ENCODE measurements at places on chromosomes 6 and 20.

DNA sequence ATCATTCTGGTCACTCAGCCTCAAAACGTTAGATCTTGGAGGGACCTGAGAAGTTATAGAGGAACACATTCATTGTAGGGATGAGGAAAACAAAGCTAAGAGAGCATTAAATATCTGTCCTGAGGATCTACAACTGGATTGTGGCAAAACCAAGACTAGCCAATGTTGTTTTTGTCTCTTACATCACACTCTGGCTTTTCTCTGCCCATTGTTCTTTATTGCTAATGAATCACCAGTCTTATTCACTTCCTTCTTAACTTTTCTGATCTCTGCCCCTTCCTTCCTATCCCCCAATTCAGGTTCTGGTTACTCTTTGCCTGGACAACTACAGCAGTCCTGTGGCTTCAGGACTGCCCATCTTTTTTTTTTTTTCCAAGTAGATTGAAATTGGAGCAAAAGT is 57.0 kb upstream of the PREP start:
- no peak for DNase-seq

DNA sequence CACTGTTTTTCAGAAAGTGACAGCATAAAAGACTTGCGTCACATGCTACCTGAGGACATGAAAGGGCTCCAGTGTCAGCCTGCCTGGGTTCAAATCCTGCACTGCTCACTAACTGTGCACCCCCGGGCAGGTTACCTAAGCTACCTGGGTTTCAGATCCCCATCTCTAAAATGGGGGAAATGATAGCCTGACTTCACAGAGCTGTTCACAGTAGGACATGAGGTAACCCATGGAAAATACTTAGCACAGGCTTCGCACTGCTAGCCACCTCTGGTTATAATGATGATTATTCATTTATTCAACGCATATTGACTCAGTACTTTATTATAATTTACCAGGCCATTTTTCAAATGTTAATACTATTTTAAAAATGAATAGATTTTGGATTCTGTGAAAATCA is 23.0 kb downstream of the TBC1D7 start:
- no peak for DNase-seq

DNA sequence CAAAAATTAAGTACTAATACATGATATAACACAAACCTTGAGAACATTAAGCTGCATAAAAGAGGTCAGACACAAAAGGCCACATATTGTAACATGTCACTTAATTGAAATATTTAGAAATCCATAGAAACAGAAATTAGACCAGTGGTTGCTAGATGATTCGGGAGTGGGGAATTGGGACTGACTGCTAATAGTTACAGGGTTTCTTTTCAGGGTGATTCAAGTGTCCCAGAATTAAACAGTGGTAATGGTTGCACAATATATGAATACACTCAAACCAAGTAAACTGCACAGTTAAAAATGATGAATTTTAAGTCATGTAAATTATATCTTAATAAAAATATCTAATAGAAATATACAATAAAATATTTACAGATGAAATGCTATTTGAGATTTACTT is 174.5 kb downstream of the WDR27 start:
- DNase-seq, result no peak

DNA sequence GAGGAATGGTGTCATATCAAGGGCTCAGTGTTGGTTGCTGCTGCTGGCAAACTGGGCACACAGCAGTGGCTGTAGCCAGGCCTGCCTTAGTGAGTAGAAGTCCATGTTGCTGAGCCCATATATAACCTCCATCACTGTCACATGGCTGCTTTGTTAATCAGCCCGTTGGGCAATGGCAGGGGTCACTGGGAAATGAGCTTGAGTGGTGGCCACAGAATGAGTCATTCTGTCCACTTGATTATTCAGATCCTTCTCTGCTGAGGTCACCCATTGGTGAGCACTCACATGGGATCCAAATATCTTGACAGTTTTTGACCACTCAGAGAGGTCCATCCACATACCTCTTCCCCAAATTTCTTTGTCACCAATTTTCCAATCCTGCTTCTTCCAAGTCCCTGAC is 898.9 kb upstream of the EYS start:
- no peak for DNase-seq

GRCh38 chr6:13338038-13338437 is 9.7 kb upstream of the TBC1D7 start:
- DNase-seq, result no peak

DNA sequence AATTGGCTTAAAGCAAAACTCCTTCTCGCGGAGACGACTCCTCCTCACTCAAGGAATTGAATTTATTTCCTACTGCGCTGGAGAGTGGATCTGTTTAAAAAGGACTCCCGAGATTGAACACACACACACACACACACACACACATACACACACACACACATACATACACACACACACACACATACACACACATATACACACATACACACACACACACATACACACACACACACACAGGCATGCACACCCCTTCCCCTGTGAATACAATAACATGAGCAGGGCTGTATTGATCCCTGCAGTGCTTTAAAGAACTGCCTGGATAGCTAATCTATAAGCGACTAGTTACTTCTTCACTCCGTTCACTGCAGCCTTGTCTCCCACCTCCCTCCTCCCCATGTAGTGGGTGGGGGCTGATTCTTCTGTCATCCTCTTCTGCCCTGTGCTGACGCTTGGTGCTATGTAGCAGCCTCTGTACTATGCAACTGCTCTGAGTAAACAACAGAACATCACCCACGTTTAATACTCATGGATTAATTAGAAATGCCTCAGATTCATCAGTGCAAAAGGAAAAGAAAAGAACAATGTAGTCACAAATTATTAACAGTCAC is 549.0 kb downstream of the CDH26 start:
- no peak for DNase-seq
